Stimulated activated naive B cell treated with anti-CD40 and anti-IgM and Interleukin-4, amounts not matched to agents 10 μg/mL and 1 μg/mL and 100 μg/mL, for 72 hours (primary cell): ENCODE measurements at places on chromosomes 4 and X.

GRCh38 chr4:89829470-89830138 lies 7.4 kb downstream of the SNCA start:
- DNase-seq: peak; percentile 40

- no peak for DNase-seq
These were observed 48.0 kb upstream of the HDAC8 start for GRCh38 chrX:72620550-72621145.

DNA sequence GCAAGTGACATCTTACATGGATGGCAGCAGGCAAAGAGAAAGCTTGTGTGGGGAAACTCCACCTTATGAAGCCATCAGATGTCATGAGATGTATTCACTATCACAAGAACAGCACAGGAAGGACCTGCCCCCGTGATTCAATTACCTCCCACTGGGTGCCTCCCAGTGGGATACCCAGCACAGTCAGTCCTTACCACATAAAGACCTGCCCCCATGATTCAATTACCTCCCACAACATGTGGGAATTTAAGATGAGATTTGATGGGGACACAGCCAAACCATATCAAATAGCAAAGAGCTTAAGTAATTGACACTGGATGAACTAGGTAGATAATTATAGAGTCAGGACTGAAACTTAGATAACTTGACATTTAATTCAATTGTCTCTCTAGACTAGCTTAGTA lies 85.6 kb downstream of the SLIT2 start:
- DNase-seq: no peak

GRCh38 chr4:17068392-17068791 lies 169.9 kb upstream of the LDB2 start:
- no peak for DNase-seq

DNA sequence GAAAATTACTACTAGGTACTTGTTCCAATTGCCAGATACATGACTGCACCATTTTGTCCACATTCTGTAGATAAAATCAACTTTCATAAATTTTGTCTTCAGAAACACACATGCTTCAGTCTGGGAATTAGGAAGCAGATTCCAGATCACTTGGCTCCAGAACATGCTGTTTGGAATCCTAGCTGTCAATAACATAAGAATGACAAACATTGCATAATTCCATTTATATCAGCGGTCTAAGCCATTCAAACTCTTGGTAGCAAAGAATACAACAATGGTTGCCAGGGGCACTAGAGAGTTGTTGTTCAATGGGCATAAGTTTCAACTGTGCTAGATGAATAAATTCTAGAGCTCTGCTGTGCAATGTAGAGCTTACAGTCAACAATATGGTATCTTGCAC lies 1112.1 kb upstream of the AGA start:
- DNase-seq: no peak
